ENCODE measurements at places on chromosomes 1 and 21. TPM values are rescaled to one million over a fixed set of nuclear protein-coding genes. Genes with fewer than 3 reads are reported as not detected.

MIS18A gene
- total RNA-seq, result 7.3 TPM

TMCO4 gene
- total RNA-seq, result 3.8 TPM

CFAP45 gene
- total RNA-seq, result not detected

IKBKE gene
- total RNA-seq, result 2.5 TPM

KRTAP11-1 gene
- not detected for total RNA-seq

CDC73 gene
- total RNA-seq, result 42.8 TPM

UTS2 gene
- not detected for total RNA-seq

TNNI3K gene
- total RNA-seq, result 0.17 TPM

DNA sequence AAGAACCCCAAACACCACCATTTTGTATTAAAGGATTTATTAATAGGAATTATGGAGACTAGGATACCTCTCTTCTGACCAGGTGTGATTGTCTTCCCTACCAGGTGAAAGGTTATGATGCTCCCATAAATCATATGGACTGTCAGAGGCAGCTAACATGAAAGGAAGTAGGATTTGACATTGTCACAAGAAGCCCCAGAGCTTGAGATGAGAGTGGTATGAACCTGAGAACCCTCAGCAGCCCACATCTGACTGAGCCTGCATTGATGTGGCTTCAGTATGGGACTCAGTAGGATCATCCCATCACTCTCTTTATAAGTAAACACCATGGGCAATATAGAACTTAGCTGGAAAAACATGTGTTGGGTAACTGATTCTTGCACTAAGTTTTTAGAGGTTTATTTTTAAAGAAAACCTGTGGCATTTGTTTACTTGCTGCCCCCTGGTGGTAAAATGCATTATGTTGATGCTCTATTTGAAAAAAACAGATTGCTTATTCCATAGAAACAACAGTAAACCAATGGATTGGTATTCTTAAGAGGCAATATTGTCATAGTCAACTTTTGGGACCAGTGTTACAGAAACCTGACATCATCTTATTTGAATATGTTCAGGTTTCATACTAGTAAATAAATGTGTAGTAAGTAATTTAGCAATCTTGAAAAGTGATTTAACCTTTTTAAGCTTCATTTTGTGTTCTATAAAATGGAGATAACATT lies 16.6 kb upstream of the CACYBP start:
- peak; percentile 40 for DNase-seq

DNA sequence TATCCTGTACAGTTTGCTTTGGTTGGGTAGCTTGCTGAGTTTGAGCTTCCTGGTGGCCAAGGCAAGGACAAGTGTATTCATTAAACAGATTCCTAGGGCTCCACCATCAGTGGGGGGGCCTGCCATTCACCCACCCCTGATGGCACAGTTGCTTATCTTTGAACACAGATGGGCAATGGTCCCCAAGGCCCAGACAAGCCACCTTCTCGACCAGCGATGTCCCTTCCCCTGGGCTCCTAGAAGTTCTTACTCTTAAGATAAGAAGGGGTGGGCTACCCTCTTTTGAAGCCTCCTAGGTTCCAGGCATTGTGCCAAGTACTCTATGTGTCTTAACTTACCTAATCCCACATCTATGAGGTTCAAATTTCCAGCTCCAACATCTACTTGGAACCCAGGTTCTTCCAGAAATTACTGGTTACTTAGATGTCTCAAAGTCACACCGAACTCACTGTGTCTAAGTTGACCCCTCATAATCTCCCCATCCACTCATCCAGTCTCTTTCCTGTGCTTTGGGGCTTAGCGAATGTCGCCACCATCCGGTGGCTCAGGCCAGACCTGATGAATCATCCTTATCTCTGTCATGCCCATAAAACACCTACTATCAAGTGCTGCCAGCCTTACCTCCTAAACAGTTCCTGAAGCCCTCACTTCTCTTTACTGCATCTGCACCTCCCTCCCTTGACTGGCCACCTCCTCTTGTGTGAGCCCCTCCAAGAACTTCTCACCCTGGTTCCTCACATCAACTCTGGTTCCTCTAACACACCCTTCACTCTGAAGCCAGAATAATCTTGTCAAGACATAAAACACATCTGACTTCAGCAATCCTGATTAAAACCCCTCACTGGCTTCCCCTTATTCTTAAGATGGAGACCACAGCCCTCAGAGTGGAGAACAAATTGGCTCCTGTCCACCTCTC lies 50.1 kb downstream of the KLHDC7A start:
- peak; percentile 1 for DNase-seq

- no peak for DNase-seq
These were observed 7.5 kb downstream of the TPRG1L start for GRCh38 chr1:3632298-3632697.

DNA sequence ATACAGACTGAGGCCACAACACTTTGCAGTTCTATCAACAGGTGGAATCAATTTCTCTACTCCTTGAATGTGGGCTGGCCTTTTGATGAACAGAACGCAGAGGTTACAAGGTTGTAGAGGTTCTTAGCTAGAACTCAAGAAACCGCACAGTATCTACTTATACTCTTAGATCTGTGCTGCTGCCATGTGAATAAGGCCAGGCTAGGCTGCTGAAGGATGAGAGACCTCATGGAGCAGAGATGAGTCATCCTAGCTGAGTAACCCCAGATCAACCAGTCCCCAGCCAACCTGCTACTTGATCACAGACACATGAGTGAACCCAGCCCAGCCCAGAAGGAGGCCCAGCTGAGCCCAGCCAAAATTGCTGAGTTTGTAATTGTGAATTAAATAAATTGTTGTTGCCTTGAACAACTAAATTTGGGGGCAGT lies 35.3 kb upstream of the BCAR3 start:
- DNase-seq, result no peak

GRCh38 chr21:37837381-37837780 lies 78.9 kb downstream of the KCNJ6 start:
- DNase-seq, result no peak

- DNase-seq, result no peak
These were observed 16.2 kb upstream of the LIN9 start for GRCh38 chr1:226325178-226325577.

GRCh38 chr1:155504207-155504606 lies 58.4 kb downstream of the ASH1L start:
- peak; percentile 61 for DNase-seq

DNA sequence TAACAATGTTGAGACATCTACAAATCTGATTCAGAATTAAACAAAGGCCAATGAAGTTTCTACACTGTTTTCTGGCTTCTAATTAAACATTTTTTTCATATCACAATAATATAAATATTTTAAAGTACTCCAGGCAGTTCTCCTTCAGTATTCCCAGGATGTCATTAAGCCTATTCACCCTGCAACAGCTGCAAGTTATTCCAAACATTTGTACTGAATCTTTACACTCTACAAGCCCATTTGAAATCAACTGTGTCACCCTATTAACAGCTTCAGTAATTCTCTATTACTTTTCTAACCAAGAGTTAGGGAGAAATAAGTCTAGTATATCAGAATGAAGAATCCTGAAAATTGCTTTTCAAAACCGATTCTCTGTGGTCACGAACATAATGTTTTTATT lies 124.6 kb downstream of the OLFML2B start:
- no peak for DNase-seq

GRCh38 chr1:36097693-36098585 lies 9.2 kb downstream of the ADPRS start:
- no peak for DNase-seq

GRCh38 chr1:56396581-56396980 lies 182.8 kb downstream of the PLPP3 start:
- no peak for DNase-seq

- no peak for DNase-seq
These were observed 24.1 kb downstream of the UBR4 start for GRCh38 chr1:19186001-19186400.

DNA sequence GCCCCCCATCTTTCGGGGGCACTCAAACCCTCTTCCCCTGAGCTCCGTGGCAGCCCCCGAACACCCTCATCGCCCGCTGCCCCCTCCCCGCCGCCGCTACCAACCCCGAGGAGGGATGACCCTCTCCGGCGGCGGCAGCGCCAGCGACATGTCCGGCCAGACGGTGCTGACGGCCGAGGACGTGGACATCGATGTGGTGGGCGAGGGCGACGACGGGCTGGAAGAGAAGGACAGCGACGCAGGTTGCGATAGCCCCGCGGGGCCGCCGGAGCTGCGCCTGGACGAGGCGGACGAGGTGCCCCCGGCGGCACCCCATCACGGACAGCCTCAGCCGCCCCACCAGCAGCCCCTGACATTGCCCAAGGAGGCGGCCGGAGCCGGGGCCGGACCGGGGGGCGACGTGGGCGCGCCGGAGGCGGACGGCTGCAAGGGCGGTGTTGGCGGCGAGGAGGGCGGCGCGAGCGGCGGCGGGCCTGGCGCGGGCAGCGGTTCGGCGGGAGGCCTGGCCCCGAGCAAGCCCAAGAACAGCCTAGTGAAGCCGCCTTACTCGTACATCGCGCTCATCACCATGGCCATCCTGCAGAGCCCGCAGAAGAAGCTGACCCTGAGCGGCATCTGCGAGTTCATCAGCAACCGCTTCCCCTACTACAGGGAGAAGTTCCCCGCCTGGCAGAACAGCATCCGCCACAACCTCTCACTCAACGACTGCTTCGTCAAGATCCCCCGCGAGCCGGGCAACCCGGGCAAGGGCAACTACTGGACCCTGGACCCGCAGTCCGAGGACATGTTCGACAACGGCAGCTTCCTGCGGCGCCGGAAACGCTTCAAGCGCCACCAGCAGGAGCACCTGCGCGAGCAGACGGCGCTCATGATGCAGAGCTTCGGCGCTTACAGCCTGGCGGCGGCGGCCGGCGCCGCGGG lies 837 bp downstream of the FOXD3 start:
- no peak for DNase-seq

- DNase-seq, result no peak
These were observed 45.2 kb downstream of the C8B start for GRCh38 chr1:56920591-56921001.

- DNase-seq, result no peak
These were observed 1.7 kb upstream of the GRIK3 start for GRCh38 chr1:37035796-37036666.

DNA sequence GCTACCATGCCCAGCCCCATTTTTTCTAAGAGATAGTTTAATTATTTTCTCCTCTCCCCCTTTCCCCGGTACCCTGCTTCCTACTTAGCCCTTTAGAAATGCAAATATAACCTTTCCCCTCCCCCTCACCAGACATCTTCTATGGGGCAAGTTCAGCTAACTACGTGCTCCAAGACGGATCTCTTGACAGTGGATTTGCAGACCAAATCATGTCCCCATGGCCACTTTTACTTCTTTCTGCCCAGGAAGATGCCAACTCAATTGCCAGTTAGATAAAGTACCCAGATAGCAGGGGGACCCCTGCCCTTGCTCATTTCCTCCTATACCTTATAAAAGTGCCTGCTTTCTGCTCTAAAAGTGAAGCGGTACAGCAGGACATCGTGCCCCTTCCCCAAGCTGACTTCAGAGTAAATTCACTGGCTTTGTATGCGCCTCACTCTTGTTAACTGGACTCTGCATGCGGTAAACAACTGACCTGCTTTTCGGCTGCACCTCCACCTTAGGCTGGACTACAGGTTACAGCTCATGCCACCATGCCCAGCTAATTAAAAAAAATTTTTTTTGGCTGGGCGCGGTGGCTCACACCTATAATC lies 7.4 kb downstream of the DNAJC11 start:
- DNase-seq, result no peak

GRCh38 chr1:1684031-1684681 lies 8.4 kb downstream of the SLC35E2B start:
- DNase-seq, result no peak
